ENCODE measurements at places on chromosomes 6 and 20. TPM values are rescaled to one million over a fixed set of nuclear protein-coding genes. Genes with fewer than 3 reads are reported as not detected.
A peak's percentile ranks its signal among the peaks of the same experiment; 100 is the strongest.

AGPAT4 gene
- total RNA-seq = 6.2 TPM

PHF20 gene
- total RNA-seq = 27.8 TPM

ERMARD gene
- total RNA-seq = 12.6 TPM

SLC22A23 gene
- total RNA-seq = not detected

DNA sequence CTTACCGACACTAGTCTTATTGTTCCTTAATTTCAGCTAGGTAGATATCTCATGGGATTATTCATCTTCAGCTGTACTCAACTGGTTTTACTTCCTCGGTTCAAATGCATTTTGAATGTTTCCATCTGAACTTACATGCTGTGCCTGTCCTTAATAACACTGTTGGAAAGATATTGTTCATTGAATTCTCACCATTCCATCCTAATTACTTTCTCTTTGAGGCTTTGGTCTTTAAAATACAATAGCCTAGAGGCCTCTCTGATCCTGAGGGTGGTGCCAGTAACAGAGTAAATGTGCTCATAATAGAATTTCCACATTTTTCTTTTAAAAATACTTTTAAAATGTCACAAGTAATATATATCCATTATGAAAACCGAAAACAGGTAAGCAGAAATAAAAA, 54.0 kb downstream of the IL20RA start:
- no peaks in the 10 kb centered on the region for H3K36me3 ChIP-seq
- H3K27me3 ChIP-seq = no peaks in the 10 kb centered on the region
- no peak overlapping the region for H3K4me3 ChIP-seq
- peaks cover 4% of the 10 kb centered on the region for H3K4me1 ChIP-seq

DNA sequence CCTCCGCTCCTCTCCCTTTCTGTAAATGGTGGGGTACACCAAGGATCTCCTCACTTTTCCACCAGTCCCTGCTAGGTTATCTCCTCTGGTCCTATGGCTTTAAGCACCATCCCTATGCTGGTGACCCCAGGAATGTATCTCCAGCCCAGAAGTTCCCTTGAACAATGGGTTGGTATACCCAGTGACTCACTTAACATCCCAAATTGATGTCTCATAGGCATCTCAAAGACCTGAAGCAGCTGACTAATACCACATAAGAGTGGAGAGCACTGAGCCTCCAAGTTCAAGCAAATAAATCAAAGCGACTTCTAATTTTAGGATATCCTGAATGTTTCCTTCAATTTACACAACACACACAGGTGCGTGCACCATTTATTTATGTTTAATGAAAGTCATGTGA, 48.3 kb downstream of the ADGRF1 start:
- H3K36me3 ChIP-seq = no peaks in the 10 kb centered on the region
- DNase-seq = no peak
- no peak overlapping the region for H3K27ac ChIP-seq
- no peaks in the 10 kb centered on the region for H3K27me3 ChIP-seq

GRCh38 chr6:24359640-24360454, 2.0 kb upstream of the DCDC2 start:
- H3K27me3 ChIP-seq = no peaks in the 10 kb centered on the region
- peak; percentile 96 for DNase-seq

DNA sequence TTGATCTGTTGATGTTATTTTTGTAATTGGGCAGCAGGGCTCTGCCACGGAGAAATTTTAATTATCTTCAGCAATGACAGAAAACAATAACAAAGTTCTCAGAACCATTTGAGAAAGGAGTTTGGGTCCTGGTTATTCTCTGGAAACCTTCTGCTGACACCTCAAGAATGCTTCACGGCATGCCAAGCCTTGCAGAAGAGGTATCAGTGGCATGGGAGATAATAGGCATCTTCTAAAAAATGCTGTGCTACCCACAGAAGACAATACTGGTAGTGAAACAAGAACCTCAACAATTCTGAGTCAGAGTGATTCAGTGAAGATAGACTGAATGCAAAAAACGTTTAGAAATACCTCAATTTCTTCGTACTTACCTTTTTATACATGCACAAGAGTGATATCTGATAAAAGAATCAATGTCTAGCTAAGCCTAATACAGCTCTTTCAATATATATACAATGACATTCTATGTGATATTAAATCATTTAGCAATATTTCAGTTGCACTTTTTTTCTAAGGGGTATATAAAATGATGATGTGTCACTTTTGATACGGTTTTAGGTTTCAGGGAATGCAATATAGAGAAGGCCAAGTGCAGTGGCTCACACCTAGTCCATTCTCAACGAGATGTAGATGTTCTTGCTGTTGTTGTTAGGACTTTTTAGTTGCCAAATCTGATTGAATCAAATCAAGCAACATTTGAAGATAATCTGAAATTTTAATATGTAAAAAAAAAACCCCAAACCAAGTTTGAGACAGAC, 110.4 kb upstream of the COL21A1 start:
- H3K27me3 ChIP-seq = no peaks in the 10 kb centered on the region
- H3K4me1 ChIP-seq = no peaks in the 10 kb centered on the region
- no peak for DNase-seq
- no peak overlapping the region for H3K4me3 ChIP-seq
- H3K27ac ChIP-seq = no peak overlapping the region

DNA sequence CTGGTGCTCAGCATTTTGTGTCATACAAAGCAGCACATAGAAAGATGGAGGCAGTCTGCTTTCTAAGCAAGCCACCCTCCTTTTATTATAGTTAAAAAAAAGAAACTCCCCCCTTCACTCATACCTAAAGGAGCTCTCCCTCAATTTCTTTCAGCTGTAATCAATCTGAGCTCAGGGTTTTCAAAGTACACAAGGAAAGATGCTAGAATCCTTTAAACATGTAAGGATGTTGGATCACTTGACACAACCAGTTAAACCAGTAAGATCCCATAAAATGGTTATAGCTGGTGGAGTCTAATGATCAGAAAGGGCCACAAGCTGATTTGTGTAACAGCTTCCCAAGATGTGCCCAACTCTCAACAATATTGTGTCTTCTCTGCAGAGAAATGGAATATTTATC, at the start of gene CALHM4:
TSS of gene CALHM4 (plus strand) at position 301 of the 400 bp plus-strand sequence. CDS start at position 344, 43 bp downstream.
- no peaks in the 10 kb centered on the region for H3K4me1 ChIP-seq
- H3K27ac ChIP-seq = no peak within 1 kb of the TSS
- no peaks in the 10 kb centered on the region for H3K27me3 ChIP-seq
- no peaks in the 10 kb centered on the region for H3K36me3 ChIP-seq

DNA sequence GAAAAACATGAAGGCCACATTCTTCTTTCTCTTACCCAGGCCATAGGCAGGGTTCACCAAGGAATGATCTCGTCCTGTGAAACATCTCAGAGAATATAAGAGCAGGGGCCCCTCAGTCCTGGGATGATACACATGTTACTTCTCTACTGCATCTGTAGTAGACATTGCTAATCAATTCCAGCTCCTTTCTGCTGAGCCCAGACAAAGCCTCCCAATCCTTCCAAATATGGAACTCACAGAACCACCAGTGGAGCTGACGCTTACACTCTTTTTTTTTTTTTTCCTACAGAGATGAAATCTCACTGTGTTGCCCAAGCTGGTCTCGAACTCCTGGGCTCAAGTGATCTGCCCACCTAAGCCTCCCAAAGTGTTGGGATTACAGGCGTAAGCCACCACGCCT, 9.1 kb downstream of the SNTA1 start:
- no peak for DNase-seq
- peaks cover 13% of the 10 kb centered on the region for H3K4me1 ChIP-seq
- no peak overlapping the region for H3K4me3 ChIP-seq

DNA sequence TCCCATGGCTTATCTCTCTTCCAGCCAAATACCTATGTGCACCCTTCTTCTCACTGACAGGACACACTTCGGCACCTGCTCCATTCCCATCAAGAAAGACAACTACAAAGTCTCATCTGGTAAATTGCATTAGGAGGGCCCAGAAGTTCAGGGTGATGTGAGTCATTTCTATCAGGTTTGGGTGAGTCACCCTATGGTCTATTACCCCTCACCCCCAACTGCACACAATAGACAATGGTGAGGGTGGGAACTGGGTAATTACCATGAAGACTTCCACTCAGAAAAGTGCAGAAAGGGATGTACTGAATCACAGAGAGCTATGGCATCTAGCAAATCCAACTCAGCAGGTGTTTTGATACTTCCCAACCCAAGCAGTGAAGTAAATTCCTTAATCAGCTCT, 54.8 kb downstream of the OPN5 start:
- H3K4me3 ChIP-seq = no peak overlapping the region
- no peak overlapping the region for H3K27ac ChIP-seq
- no peaks in the 10 kb centered on the region for H3K27me3 ChIP-seq

DNA sequence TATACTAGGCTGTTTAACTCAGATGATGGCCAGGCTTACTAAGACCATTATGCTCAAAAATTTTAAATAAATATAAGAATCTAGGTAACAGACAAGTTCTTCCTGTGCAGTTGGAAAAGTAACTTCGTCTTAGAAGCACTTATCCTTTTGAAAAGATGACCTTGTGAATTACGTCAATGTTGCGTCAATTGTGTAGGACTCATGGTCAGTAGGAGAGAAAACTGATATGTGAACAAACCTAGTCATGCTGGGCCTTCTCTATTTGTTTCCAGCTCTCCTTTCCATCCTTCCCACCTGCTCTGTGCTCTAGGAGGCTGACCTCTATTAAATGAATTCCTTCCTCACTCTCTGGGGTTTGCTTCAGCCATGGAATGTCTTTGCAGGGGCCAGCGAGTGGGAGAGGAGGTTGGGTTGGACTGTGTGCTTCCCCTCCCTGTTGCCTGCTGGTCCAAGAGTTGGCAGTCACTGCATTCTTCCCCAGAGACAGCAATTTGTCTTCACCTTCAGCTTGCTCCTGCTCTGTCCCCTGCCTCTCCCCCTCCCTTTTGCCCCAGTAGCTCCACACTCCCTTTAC, 128.0 kb upstream of the TNFAIP3 start:
- no peak overlapping the region for H3K27ac ChIP-seq
- H3K36me3 ChIP-seq = no peaks in the 10 kb centered on the region
- no peaks in the 10 kb centered on the region for H3K27me3 ChIP-seq
- peaks cover 17% of the 10 kb centered on the region for H3K4me1 ChIP-seq

DNA sequence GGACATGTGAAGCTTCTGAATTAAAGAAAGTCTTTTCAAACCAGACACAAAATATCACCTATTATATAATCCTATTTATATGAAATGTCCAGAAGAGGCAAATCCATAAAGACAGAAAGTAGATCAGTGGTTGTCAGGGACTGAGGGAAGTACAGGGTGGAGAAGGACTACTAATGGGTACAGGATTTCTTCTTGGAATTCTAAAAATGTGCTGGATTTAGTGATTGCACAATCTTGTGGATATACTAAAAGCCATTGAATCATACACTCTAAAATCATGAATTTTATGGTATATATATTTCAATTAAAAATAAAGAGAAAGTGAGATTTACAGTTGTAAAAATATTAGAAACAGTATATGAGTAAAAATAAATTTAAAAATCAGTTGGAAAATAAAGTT, 18.7 kb upstream of the MC3R start:
- no peak overlapping the region for H3K27ac ChIP-seq
- no peaks in the 10 kb centered on the region for H3K36me3 ChIP-seq
- H3K4me3 ChIP-seq = no peak overlapping the region
- no peaks in the 10 kb centered on the region for H3K4me1 ChIP-seq
- no peaks in the 10 kb centered on the region for H3K27me3 ChIP-seq
- DNase-seq = no peak

DNA sequence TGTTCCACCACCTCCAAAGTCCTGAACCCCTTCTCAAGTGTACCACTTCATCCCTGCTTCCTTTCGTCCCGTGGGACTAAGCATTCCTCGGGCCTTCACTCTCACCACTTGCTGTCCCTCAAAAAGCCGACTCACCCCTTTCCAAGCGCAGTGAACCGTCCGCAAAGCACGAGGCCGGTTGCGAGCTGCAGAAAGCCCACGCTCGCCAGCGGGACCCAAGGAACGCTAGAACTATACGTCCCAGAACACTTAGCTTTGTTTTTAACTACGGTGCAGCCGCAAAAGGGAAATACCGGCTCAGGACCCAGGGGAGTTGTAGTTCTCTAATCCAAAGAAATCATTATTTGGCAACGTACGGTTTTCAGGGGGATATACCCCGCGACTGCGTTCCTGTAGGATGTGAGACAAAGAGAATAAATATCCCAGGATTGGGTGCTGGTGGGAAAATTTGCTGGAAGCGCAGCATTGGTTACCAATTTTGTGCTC, 416 bp upstream of the POLR1H start:
- DNase-seq = peak; percentile 82
- peaks cover 53% of the 10 kb centered on the region for H3K4me1 ChIP-seq
- peak overlapping the region; percentile 98 for H3K4me3 ChIP-seq
- peak overlapping the region; percentile 61 for H3K27ac ChIP-seq

- no peaks in the 10 kb centered on the region for H3K27me3 ChIP-seq
- no peak overlapping the region for H3K27ac ChIP-seq
- no peaks in the 10 kb centered on the region for H3K4me1 ChIP-seq
- no peak for DNase-seq
Observed at GRCh38 chr6:162379757-162380409, 347.7 kb downstream of the PRKN start.
